Fibroblast of the aortic adventitia (primary cell): ENCODE measurements at places on chromosomes 7 and 10.

DNA sequence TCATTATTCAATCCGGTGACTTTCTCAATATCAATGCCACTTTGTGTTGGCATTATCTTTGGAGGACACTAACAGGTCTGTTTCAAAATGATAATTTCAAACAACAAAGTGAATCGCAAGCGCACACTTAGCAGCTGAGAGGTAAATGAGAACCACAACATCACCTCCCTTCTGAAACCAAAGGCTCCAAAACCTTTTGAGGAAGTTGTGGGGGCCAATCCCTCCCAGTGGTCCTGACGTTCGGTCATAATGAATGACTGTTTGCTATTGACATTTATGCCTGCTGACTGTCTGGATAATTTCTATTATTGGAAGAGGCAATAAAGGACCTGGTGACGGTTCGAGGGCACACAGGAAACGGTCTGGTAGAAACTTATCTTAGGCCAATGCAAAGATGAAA is 1.8 kb downstream of the ADARB2 start:
- DNase-seq: no peak

GRCh38 chr10:6221971-6222751 is 19.4 kb downstream of the PFKFB3 start:
- DNase-seq: peak; percentile 45

DNA sequence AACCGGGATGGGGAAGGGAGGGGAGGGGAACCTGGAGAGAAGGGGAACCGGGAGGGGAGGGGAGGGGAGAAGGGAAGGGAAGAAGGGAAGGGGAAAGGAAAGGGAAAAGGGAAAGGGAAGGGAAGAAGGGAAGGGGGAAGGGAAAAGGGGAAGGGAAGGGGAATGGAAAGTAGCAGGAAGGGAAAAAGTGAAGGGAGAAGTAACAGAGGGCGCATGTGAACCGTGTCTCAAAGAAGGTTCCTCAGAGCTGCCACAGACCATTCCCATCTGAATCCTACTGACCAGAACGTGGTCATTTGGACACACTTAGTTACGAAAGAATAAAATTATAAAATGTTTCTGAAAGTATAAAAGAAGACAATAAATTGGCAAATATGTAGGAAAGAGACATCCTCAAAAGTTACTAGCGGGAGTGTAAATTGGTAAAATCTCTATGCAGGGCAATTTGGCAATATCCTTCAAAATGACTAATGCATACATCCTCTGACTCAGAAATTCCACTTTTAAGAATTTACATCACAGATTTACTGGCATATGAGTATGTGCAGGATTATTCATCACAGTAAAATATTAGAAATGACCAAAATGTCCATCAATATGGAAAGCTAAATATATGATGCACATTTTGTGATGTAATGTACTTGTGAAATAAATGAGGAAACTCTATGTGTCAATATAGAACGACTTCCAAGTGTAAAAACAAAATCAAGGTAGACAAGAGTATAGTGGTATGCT is 12.9 kb downstream of the C10orf67 start:
- peak; percentile 81 for DNase-seq

GRCh38 chr7:83970081-83970480 is 224.5 kb downstream of the SEMA3A start:
- no peak for DNase-seq

- peak; percentile 87 for DNase-seq
Measured at GRCh38 chr10:62153191-62153590, 115.5 kb downstream of the RTKN2 start.

DNA sequence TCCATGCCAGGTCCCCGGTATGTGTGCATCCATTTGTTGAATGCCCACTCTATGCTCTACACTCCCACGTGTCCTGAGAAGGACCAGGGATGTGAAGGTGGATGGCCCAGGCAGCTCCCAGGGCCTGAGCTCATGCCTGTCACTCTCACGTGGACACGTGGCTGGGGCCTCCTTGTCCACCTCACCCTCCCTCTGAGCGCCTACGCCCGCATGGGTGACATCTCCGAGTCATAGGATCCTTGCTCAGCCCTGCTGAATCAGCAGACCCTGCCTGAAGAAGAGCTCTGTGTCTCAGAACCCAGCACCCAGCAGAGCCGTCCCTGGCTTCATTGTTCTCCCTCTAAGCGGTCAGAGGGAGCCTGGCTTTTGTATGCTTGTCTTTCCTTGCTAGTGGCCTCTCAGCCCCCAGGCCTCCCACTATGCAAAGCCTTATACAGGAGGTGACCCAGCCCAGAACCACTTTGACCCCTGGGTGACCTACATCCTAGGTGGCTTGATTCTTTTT is 107.9 kb upstream of the PPIF start:
- DNase-seq: peak; percentile 45

- no peak for DNase-seq
Measured at GRCh38 chr10:128386816-128387604, 260.8 kb upstream of the MKI67 start.

GRCh38 chr7:158061884-158062656 is 525.6 kb downstream of the PTPRN2 start:
- no peak for DNase-seq

- no peak for DNase-seq
Measured at GRCh38 chr7:45122975-45123860, 11.7 kb upstream of the TBRG4 start.

- no peak for DNase-seq
Measured at GRCh38 chr7:22664988-22665798, 61.8 kb upstream of the IL6 start.
